ENCODE measurements at places on chromosomes 7 and 10.

- no peak for DNase-seq
Measured at GRCh38 chr7:64747802-64748201, 46.4 kb upstream of the ZNF138 start.

DNA sequence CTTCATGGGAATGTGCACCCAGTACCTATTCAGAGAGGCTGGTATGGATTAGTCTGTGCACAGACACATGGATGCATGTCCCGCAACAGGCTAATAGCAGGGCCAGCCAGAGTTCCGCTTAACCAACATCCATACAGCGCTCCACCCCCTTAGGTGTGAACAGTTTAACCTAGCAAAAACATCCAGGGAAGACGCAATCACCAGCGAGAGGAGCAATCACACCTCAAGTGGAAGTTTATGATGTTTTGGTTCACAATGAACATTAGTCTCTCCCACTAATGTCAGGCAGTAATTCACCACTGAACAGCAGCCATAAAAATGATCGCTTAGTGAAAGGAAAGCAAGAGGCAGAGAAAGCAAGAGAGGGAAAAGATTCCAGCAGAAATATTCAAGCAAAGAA lies 91.1 kb downstream of the PLXNA4 start:
- no peak for DNase-seq

DNA sequence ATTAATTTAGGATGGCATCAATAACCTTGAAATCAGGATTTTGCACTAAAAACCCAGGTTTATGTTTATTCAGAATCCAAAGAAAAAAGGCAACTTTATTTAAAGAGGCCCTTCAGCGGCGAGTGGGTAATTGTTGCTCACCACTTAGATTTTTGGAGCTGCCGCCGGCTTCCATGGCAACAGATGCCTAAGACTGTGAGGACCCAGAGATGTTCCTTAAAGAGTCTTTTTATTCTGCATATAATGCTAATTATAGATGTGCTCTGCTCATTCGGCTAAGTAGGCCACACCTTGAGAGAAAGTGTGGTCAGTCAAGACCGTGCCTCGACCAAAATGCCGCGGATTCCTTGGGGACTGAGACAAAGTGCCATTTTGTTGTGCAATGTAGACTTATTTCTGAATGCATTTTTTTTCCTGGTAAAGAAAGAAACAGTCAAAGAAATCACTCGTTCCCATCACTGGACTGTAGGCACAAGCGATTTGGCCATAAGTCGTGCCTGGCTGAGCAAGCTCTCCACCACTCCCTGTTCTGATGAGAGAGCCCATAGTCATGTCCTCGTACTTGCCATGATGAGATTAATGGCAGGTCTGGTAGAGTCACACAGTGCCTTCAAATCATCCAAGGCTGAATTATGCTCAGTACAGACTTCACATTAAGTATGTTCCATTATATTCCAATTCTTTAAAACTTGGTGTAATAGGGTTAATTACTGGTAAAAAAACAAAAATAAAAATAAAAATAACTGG lies 21.4 kb upstream of the MGMT start:
- DNase-seq, result no peak

DNA sequence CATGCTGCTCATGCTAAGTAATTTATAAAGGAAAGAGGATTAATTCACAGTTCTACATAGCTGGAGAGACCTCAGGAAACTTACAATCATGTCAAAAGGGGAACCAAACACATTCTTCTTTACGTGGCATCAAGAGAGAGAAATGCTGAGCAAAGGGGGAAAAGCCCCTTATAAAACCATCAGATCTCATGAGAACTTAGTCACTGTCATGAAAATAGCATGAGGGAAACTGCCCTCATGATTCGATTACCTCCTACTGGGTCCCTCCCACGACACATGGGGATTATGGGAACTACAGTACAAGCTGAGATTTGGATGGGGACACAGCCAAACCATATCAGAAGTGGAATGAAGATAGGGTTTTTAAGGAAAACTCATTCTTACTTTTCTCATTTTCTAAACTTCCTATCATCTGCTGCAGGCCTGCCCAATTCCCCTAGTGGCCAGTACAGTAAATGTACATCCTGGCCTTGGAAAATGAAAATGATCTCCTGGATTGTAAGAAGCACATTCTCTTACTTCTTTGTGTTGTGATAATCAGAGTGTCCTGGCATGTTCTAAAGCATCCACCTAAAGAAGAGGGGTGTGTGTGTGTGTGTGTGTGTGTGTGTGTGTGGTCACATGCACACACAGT lies 421.5 kb downstream of the LRMDA start:
- DNase-seq, result no peak

DNA sequence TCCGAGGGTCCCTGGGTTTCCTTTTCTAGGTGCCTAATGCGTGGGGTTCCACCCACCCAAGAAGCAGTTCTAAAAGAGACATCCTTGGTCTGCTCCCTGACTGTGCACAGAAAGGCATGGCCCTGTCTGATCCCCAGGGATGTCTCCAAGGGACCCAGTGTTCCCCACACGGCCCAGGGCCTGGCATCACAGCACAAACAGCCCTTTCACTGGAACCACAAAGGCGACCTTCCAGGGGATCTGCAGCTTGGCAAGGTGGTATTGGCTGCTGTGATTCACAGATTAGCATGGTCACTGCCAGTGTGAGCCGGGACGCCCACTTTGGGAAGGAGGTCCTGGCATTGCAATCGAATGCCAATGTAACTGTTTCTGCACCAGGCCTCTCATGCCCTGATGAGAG lies 6.4 kb downstream of the KCNMA1 start:
- no peak for DNase-seq

- DNase-seq, result no peak
Measured at GRCh38 chr7:132872034-132872433, 209.9 kb downstream of the CHCHD3 start.

GRCh38 chr7:155496267-155497005 lies 38.5 kb downstream of the EN2 start:
- no peak for DNase-seq

- DNase-seq, result no peak
Measured at GRCh38 chr10:133166504-133166827, 6.4 kb downstream of the KNDC1 start.

DNA sequence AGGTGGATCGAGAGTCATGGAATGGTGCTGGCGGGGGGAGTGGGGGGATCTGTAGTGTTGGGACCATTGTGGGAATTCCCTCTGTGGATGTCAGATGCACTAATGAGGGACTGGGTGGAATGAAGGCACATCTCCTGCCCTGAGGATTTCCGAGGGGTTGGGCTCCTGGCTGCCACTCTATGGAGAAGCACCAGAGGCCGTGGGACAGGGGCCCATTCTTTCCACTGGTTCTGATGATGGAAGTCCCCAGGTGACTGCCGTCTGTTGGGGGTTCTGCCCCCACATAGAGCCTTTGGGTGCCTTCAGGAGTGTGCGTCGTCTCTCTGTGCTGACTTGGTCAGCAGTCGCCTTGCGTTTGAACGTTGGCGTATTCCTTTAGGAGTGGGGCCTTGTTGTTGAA lies 202.9 kb downstream of the GLRX3 start:
- DNase-seq, result no peak

DNA sequence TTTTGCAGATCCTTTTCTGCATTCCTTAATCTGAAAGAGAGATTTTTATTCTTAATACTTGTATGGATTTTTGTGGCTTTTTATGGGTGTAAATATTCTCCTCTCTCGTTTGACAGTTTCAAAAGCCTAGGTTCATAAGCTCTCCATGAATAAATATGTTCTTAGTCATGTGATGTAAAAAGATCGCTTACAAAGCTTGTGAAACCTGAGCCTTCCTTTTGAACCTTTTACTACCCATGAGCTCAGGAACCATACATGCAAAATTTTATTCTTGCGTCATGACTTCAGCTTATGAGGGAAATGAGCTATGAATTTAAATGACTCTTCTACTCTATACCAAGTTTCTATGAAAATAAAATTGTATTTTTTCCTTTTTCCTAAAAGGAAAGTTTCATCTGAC lies 98.7 kb downstream of the POLL start:
- DNase-seq, result no peak

DNA sequence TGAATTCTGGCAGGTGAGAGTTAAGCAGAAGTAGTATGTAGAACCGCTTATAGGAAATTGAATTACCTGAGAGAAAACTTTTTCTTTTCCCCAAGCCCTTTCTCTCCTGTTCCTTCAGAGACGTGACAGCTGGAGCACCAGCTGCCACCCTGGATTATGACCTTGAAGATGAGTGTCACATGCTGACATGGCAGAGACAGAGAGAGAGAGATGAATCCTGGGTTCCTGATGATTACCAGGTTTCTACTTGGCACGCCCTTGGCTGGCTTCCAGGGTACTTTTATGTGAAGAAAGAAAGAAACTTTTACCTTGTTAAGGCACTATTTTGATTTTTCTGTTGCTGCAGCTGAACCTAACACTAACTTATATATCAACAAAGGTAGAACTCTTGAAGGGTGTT lies 99.9 kb downstream of the GPR26 start:
- no peak for DNase-seq

DNA sequence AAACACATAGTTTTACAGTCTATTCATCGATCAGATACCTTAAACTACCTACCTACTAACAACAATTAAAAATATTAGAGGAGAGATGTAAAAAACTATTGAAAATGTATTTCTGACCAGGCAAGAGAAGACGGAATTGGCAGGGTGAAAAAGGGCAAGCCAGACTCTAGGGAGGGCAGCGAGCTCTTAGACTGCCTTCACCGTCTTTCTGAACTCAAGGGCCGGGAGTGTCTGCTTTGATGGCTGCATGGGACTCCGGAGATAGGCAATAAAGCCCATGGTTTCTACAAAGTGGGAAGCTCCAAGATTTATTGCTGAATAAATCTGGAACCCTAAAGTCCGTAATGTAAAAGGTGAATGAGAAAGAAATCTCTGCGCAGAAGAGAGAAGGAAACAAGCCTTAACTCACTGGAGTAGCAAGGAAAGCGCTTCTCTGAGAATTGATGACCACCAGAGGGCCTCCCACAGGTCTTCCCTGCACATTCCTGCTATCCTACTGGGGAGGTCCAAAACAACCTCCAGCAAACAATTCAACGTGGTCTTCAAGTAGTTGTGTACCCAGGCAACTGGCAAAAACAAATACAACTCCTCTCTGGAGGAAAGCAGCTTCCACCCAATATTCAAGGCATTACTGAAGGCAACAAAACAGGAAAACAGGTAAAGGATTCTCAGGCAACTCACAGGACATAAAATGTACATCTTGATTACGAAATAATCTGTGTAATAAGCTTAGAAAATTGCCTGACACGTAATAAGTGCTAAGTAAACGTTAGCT lies 181.3 kb downstream of the SDK1 start:
- no peak for DNase-seq

Measured in stimulated activated naive CD8-positive, alpha-beta T cell treated with anti-CD3 and anti-CD28 coated beads, Interleukin-15, Interleukin-2, amounts not matched to agents 100 U/mL and 50 U/mL, for 24 hours (primary cell).